ENCODE measurements at places on chromosomes 7 and 10. TPM values are rescaled to one million over a fixed set of nuclear protein-coding genes. Genes with fewer than 3 reads are reported as not detected.

CLCN1 gene
- 0.33 TPM for total RNA-seq

TBX20 gene
- not detected for total RNA-seq

DNA sequence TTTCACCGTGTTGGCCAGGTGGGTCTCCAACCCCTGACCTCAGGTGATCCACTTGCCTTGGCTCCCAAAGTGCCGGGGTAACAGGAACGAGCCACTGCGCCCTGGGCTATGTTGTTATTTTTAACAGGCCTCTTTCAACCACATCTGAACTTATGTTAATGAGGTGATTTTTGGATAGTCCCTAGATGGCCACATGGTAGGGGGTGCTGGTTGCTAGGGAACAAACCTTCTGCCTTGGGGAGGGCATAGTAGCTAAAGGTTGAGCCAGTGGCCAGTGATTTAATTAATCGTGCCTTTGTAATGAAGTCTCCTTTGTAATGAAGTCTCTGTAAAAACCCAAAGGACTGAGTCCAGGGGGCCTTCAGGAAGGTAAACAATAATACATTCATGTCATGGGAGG, 9.1 kb downstream of the COMTD1 start:
- DNase-seq = no peak
- H3K4me1 ChIP-seq = peaks cover 30% of the 10 kb centered on the region
- no peaks in the 10 kb centered on the region for H3K27me3 ChIP-seq
- no peak overlapping the region for H3K4me3 ChIP-seq

DNA sequence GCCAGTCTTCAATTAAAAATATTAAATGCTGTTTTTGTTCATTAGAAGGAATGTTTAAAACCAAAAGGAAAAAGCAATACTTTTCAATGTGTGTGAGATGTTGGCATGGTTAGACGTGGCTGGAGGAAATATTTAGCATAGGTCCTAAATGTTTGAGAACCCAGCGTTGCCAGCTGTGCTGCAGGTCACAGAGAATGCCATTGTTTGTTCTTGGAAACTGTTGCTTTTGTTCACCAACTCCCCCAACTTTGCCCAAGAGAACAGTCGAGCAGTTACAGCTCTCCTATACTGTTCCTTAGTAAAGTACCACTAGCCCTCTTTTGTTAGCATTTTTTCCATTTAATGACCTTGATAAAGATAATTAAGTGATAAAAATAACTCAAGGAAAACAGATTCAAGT, 44.5 kb upstream of the ELMO1 start:
- no peaks in the 10 kb centered on the region for H3K36me3 ChIP-seq
- H3K27ac ChIP-seq = no peak overlapping the region
- no peaks in the 10 kb centered on the region for H3K4me1 ChIP-seq

All from spleen (tissue), 13 donors.